RPMI7951 (cell line): ENCODE measurements at places on chromosomes 12 and 14. TPM values are rescaled to one million over a fixed set of nuclear protein-coding genes. Genes with fewer than 3 reads are reported as not detected.

CLEC6A gene
- not detected in 2 replicates for total RNA-seq

CRIP2 gene
- 120 and 146 TPM in 2 replicates for total RNA-seq

TOMM20L gene
- total RNA-seq = not detected in 2 replicates

CD63 gene
- total RNA-seq = 1,417 and 1,738 TPM in 2 replicates

DNA sequence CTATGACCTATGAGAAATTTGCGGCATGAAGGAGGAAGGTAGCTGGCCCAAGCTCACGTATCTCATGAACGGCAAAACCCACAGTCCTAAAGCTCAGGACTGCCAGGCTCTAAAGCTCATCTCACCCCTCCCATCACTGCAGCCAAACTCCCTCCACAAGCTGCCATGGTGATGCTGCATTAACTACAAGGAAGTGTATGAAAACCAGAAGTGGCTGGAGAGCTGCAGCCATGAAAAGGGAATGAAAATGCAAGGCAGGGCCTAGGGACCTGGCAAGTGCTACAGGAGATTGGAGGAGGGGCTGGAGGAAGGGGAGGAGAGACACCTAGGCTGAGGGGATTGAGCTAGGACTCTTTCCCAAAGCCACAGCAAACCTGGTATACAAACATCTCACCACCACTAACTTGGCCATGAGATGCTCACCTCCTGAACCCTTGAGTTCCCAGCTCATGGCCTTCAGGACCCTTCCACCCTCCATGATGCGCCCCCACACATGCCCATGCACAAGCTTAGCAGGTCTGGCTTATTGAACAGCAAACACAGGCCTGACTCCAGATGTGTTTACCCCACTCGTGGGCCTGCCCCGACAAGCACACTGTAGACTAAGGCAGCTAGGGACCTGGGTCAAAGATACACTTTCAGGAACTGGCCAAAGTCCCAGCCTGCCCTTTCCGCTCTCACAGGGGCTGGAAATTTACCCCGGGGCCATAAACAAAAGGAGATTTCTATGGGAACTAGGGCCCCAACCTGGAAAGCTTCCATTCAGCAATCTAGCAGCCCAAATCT lies 42.0 kb downstream of the LTBP2 start:
- peak; percentile 95 for DNase-seq

DNA sequence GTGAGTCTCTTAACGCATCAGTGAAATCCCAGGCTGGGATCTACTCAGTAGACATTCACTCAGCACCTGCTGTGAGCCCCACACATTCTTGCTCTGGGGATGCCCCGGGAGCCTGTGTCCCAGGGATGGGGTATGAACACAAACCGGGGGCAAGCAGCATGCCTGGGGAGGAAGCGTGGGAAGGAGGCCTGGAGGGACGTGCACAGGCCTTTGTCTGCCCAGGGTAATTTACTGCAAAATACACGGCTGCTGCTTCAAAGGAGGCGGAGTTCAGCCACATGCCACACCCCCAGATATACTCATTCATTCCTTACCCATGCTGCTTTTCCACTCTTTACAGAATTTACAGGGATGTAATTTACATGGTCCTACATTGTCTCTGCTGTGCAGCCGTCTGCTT lies 187.8 kb downstream of the ADGRD1 start:
- DNase-seq = no peak

GRCh38 chr14:99730876-99731546 lies 46.9 kb downstream of the CYP46A1 start:
- DNase-seq = no peak

GRCh38 chr14:67510121-67510520 lies 21.6 kb upstream of the TMEM229B start:
- DNase-seq = peak; percentile 22

GRCh38 chr12:116525418-116526001 lies 33.7 kb upstream of the MAP1LC3B2 start:
- peak; percentile 90 for DNase-seq

DNA sequence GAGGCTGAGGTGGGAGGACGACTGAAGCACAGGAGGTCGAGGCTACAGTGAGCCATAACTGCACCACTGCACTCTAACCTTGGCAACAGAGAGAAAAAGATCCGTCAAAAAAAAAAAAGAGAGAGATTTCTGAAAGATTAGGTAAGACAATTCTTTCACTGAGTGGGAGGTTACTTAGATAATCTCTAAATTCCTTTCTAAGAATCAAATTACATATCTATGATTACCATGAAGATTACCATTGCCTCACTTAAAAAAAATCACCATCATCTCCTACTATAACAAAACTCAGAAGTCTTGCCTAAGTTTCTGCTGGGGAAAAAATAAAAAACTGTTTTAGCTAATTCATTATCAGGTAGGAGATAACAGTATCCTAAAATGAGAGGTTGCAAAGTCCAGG lies 366.7 kb downstream of the DUSP6 start:
- DNase-seq = no peak
